ENCODE measurements at places on chromosomes 7 and 10.

GRCh38 chr7:67045496-67045995 is 48.9 kb downstream of the TYW1 start:
- no peak for DNase-seq

DNA sequence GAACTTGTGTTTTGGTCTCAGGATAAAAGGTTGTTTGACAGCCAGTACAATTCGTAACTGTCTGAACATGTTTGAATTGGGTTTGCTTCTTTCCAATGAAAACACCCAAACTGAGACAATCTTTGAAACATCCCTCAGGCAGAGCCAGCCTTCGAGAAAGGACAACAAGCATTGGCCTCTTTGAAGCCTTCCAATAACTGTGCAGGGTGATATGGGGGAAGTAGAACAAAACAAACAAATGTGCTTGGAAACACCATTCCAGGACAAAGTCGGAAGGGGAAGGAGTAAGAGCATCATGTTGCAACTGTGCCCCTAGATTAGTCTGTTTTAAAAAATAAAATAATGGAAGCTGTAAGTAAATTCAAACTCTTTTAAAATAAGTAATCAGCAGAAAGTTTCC is 39.5 kb downstream of the IL2RA start:
- no peak for DNase-seq

- DNase-seq, result no peak
Observed at GRCh38 chr10:97393034-97393573, 8.0 kb downstream of the RRP12 start.

GRCh38 chr10:27912231-27912630 is 86.6 kb downstream of the ODAD2 start:
- no peak for DNase-seq

GRCh38 chr10:98321186-98321780 is 53.3 kb upstream of the LOXL4 start:
- no peak for DNase-seq

- no peak for DNase-seq
Observed at GRCh38 chr7:96979551-96980276, 25.6 kb upstream of the DLX6 start.

- DNase-seq, result no peak
Observed at GRCh38 chr7:159051916-159052315, 92.8 kb downstream of the VIPR2 start.

DNA sequence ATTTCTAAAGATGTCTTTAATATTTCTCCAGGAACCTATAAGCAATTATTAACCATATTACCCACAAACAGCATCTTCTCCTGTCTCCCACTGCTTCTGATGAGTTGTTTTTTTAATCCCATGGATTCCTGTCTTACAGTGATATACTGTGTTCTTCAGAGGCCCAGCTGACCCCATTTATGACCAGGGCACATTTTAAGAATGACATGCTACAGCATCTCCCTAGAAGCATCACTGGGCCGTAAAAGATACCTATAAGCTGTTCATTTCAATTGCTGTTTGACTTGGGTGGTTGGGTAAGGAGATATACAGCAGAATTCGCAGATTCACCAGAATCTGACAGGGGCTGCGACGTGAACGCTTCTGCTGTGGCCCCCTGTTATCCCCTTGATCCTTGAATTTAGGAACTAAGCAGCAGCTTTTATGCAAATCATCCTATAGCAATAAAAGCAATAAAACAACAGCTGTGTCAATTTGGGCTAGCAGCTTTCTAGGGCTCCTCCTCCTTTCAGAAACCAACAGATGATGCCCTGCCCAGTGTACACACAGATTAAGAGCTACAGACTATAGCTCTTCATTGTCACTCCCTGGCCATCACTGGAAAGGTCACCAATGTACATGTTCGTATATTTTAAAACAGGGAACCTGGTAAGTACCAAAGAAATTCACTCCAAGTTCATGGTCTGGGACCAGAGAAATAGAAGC is 86.8 kb downstream of the CPEB3 start:
- no peak for DNase-seq

DNA sequence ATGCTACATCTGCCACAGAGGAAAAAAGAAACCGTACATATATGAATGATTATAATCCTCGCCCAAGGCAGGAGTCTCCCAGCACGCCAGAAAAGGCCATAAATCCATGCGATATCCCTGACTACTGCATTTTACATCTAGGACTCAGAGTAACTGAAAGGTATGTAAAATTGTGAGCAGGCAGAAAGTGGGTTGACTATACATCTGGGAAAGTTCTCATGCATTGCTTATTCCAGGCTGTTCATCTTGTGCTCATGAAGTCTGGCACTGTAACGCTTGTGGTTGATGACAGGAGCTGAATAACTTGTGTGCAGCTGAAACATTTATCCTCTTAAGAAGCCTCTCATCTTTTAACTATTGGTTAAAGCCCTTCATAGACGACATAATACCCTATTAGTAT is 193.4 kb upstream of the STEAP4 start:
- DNase-seq, result no peak

DNA sequence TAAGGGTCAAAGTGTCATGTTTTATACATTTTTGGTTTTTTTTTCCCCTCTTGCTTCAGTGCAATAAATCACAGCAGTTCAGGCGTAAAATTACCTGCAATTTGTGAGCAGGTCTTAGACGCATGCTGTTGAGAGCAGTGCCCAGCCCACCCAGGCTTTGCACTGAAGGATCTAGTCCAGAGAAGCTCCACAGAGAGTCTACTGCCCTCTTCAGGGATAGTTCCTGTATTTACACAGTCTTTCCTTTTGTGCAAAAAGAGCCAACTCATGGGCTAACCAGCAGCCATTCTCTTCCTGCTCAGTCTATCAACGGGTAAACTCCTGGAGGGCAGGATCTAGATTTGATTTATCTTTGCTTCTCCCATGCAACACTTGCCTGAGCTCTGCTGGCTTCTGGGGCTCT is 82.2 kb upstream of the NAMPT start:
- no peak for DNase-seq

DNA sequence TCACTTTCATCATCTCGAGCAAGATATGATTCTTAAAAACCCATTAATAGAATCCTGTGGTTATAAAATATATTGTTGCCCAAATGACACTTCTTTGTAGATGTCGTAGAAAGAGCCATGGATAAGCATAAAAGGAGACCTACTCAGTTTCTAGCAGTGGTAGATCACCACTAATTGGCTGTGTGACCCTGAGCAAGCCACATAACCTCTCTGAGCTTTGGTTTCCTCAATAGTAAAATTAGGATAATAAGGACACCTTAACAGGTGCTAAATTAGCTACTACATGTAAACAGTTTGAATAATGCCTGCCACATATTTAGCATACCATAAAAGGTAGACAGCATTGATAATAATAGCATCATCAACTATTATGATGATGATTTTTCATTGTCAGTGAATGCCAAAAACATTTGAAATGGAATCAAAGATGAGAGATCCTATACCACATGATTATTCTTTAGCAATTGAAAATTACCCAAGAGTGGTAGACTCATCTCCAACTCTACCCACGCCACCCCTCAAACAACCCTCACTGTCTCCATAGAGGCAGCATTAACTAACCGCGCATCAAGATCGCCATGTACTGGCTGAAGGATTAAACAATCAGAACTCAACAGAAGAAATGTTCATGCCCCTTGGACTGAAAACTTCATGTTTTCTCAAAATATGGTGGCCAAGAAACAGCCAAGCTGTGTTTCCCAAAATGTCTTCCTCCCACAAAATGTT is 45.8 kb downstream of the CHST15 start:
- no peak for DNase-seq

GRCh38 chr10:65213170-65213569 is 1692.0 kb downstream of the REEP3 start:
- DNase-seq, result no peak

GRCh38 chr10:128992770-128993169 is 474.3 kb upstream of the MGMT start:
- no peak for DNase-seq

- no peak for DNase-seq
Observed at GRCh38 chr10:15180736-15181135, 12.2 kb upstream of the NMT2 start.

DNA sequence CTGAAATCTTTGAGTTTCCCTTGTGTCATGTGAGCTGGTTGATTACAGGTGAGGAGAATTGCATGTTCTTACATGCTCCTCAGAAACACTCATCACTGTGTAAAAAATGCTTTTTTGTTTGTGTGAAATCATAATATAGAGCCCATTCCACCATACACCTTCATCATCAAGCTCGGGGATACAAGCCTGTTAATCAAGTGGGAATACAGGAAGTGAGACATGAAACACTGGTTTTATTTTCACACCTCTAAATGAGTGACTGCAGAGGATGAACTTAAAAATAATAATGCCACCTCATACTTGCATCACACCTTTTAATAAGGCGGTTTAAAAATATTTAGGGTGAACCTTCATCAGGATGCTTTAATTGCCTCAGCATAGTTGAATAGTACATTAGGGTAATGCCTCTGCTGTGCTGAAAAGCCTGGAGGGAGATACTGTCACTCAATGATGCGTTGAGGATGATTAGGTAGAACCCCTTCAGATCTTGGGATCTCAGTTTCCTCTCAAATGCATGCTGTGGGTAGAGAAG is 164.6 kb downstream of the AUTS2 start:
- DNase-seq, result no peak

DNA sequence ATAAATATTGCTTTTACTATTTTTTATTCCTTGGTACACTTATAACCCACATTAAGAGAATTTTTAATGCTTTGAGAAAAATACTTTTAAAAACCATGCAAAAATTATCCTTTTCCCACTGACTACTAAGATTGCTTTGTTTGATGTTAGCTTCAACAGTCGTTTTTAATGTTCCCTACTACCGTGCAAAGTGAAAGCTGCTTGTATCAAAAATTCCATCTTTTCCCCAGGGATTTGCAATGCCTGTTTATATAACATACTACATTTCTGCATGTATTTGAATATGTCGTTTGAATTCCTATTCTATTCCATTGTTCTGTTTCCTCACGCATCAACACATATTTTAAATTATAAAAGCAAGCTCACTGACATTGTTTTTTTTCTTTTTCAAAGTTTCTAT is 54.4 kb downstream of the TFPI2 start:
- no peak for DNase-seq

DNA sequence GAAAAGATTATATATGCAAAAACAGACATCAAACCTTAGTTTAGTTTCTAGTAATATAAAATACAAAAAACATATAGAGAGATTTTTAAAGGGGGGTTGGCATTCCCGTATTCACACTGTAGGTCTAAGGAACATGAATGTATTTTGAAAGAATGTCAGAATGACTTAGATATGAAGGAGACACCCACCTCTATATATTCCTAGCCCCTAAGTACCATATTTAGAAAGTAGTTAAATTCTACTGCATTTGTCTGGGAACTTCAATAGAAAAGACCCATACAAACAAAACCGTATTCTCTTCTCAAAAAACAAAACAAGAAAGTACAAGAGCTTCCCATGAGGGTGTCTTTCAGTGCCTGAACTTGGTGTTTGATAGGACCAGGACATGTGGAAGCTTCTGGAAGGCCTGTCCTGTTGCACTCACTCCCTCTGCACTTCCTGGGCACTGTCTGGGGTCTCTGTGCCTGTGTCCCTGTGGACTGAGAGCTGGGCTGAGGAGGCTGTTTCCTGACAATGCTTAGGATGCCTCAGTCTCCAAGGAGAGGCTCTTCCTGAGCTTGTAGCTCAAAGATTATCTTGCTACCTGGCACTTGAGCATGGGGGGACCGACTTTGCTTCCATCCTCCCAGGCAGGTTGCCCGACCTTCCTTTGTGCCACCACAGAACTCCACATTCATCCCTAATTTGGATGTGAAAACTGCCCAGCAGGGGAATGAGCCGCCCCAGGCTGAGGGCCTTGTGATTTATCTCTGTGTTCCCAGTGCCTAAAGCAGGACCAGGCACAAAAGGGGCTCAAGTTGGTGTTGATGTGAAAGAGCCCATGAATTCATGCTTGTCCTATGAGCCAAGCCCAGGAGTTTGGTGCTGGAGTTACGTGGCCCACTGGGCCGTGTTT is 44.4 kb upstream of the KLF6 start:
- DNase-seq, result no peak

- DNase-seq, result no peak
Observed at GRCh38 chr7:30279653-30279904, 4.8 kb upstream of the ZNRF2 start.

DNA sequence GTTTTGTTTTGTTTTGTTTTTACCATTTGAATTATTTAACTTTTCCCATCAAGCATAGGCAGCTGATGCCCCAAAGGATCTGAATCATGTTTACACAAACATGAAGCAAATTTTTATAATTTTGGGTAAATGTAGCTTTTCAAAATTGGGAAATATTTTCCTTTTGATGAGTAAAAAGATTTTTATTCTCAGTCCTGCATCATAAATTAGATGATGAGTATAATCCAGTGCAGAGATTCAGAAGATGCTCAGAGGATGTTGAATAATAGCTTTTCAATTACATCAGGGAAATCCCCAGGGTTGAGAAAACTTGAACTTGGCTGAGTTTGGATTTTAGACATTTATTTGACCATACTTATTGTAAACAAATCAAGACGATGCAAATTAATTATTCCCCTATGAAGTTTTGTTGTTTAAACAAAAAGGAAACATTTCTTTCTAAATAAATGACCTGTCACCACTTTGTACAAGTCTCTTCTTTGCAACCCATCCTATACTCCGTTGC is 121.7 kb downstream of the FAM204A start:
- no peak for DNase-seq

DNA sequence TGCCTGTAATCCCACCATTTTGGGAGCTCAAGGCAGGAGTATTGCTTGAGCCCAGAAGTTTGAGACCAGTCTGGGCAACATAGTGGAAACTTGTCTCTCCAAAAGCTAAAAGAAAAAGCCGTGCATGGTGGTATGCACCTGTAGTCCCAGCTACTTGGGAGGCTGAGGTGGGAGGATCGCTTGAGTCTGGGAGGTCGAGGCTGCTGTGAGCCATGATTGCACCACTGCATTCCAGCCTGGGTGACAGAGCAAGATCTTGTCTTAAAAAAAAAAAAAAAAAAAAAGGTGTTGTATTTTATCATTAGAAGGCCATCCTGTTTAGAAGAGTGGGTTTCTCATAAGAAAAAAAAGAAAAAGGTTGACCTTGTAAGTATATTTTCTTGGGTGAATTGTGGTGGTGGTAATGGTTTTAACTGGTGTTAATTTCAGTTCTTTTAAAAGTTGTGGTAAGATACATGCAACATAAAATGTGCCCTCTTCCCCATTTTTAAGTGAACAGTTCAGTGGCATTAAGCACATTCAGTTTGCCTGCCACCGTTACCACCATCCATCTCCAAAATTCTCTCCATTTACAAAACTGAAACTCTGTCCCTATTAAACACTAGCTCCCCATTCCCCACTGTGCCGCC is 34.7 kb downstream of the GRIFIN start:
- no peak for DNase-seq

Data from central memory CD8-positive, alpha-beta T cell (primary cell).